ENCODE measurements at places on chromosomes 13 and 19.
A peak's percentile ranks its signal among the peaks of the same experiment; 100 is the strongest.

DNA sequence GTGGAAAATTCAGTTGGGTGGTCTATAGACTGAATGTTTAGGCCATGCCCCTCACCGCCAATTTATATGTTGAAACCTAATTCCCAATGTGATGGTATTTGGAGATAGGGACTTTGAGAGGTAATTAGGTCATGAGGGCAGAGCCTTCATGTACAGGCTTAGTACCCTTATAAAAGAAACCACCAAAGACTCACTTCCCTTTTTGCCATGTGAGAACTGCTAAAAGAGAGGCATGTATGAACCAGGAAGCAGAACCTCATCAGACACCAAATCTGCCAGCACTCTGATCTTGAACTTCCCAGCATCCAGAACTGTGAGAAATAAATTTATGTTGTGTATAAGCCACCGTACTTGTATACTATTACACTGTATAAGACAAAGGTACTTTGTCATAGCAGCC, 40.6 kb downstream of the UQCRFS1 start:
- no peak for DNase-seq

GRCh38 chr13:80979035-80979641, 638.2 kb upstream of the SPRY2 start:
- no peak for DNase-seq

DNA sequence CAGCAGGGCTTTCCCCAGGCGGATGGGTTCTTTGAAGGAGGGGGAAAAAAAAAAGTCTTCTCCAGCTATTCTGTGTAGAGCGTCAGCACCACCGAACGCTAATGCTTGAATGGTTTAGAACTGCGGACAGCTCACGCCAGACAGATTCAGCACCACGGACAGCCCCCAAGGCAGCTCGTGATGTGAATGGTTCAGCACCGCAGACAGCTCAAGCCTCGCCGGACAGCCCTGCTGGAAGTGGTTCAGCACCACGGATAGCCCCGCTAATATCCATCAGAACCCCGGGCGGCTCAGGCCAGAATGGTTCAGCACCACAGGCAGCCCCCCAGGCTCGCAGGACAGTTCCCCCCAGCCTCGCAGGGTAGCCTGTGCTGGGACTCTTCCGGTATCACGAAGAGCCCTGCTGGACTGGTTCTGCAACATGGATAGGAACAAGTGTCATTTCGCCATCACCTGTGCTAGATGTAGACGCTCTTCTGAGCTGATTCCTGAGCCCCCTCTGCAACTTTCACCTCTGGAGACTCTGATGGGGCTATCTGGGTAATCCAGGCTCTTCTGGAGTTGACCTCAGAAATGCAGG, 4.9 kb upstream of the SMIM17 start:
- no peak for DNase-seq

DNA sequence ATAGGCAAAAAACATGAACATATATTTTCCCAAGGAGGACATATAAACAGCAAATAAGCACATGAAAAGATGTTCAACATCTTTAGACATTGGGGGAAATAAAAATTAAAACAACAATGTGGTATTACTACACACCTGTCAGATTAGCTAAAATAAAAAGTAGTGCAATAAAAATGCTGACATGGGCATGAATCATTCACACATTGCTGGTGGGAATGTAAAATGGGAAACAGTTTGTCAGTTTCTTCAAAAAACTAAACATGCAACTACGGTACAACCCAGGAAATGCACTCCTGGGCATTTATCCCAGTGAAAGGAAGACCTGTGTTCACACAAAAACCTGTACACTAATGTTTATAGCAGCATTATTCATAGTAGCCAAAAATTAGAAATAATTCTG, 5.3 kb upstream of the SUCLA2 start:
- no peak for DNase-seq

DNA sequence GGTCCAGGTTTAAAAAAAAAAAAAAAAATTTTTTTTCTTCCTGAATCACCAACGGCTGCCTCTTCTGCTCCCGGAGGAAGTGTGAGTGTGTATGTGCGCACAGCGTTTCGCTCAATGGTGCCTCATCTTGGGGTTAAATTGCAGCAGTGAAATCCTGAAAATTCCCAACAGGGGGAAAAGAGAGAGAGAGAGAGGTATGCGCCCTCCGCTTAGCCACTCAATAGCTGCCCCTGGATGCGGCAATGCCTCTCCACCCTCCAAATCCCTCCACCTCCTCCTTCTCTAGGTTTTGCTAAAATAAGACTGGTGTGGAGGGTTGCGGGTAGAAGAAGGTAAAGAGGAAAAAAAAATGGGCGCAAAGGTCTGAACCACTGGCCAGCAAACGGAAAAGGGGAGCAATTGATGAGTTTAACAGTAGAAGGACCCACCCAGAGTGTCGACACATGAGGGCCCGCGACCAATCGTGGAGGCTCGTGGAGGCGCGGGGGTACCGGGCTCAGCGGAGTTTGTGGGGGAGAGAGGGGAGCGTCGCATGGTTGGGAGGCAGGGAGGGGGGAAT, 853 bp upstream of the CACNA1A start:
- DNase-seq = no peak

DNA sequence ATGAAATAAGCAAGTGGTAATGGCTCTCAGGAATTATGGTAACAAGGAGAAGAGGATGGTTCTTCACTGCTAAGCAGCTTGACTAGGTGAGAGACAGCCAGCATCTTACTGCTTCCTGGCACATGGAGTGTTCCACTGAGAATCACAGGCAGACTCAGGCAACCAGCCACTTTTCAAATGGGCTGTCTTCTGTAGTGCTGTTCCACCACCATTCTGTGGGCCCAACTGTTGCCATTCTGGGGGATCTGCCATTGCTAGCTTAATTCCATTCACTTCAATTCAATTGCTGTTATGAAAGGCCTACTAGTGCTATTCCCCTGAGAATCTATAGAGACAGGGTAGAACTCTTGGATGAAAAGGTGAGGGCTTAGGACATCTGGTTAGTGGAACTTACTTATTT, 341.9 kb downstream of the KCNRG start:
- DNase-seq = no peak

GRCh38 chr13:49499889-49500660, 4.3 kb downstream of the PHF11 start:
- DNase-seq = no peak

DNA sequence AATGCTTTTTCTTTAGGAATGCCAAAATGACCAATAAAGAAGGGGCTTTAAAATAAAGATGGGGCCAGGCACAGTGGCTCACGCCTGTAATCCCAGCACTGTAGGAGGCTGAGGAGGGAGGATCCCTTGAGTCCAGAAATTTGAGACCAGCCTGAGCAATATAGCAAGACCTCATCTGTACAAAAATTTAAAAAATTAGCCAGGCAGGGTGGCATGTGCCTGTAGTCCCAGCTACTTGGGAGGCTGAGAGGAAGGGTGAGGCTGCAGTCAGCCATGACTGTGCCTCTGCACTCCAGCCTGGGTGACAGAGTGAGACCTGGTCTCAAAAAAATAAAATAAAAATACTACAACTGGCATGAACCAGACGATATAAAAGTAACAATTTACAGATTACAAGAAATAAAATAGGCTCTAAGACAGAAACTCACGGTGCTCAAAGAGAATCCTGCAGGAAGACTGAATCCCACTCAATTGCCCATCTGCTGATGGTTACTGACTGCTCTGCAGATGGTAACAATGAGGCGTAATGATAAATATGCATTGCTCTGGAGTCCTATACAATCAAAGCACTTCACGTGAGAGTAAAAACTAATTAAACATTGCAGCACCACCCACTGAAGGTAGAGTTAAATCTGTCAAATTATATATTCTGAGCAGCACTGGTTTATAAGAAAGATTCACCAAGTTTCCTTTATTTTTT, 93.2 kb downstream of the LHFPL6 start:
- no peak for DNase-seq

GRCh38 chr13:20497006-20497775, 28.5 kb downstream of the CRYL1 start:
- no peak for DNase-seq

DNA sequence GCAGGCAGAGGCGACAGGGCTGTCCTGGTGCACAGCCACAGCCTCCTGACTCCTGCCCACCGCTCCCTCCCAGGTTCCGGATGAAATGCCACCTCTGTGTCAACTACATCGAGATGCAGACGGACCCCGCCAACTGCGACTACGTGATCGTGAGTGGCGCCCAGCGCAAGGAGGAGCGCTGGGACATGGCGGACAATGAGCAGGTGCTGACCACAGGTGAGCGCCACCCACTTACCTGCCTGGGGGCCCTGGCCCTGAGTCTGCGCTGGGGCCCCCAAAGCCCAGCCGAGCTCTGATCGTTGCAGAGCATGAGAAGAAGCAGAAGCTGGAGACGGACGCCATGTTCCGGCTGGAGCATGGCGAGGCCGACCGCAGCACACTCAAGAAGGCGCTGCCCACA, 5.5 kb upstream of the MRI1 start:
- no peak for DNase-seq

- DNase-seq = no peak
These were observed 12.6 kb downstream of the PCDH17 start for GRCh38 chr13:57644106-57644505.

- DNase-seq = peak; percentile 98
These were observed at the start of gene NUCB1 for GRCh38 chr19:48899781-48900476. Gene NUCB1 (plus strand): TSS chr19:48900312. CDS start chr19:48900797, 485 bp downstream.

GRCh38 chr13:79405501-79405830, 589 bp downstream of the RBM26 start:
- no peak for DNase-seq

DNA sequence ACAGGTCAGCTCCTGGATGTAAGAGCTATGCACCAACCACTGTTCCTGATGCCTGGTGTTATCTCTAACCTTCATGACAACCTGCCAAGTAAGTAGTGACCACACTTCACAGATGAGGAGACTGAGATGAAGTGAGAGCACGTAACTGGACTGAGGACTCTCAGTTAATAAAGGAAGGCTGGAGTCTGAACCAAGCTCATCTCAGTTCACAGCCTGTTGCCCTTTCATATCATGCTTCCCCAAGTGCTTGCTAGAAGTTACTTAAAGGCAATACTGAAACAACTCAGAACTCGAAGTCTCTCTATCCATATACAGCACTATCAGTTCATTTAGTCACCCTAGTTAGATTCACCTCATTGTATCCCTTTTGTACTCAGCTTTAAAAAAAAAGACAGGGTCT, 119.7 kb downstream of the ABCC4 start:
- no peak for DNase-seq

- no peak for DNase-seq
These were observed 353.6 kb downstream of the FGF9 start for GRCh38 chr13:22024381-22024994.

DNA sequence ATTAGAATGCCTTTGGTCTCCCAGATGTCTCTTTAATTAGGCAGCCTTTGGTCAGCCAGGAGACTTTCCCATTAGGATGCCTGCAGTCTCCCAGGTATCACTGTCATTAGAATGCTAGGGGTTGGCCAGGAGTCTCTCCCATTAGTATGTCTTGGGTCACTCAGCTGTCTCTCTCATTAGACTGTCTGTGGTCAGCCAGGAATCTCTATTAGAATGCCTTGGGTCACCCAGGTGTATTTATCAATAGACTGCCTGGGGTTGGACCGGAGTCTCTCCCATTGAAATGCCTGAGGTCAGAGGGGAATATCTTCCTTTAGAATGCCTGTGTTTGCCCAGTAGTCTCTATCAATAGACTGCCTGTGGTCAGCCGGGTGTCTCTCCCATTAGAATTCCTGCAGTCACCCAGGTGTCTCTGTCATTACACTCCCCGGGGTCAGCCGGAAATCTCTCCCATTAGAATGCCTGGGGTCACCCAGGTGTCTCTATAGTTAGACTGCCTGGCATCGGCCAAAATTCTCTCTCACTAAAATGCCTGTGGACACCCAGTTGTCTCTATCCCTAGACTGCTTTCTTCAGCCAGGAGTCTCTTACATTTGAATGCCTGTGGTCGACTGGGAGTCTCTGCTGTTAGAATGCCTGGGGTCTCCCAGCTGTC, 1460.3 kb downstream of the UQCRFS1 start:
- DNase-seq = no peak

- no peak for DNase-seq
These were observed 33.9 kb upstream of the SLC7A10 start for GRCh38 chr19:33259539-33259938.

GRCh38 chr13:108033800-108034707, 181.3 kb downstream of the LIG4 start:
- DNase-seq = no peak

DNA sequence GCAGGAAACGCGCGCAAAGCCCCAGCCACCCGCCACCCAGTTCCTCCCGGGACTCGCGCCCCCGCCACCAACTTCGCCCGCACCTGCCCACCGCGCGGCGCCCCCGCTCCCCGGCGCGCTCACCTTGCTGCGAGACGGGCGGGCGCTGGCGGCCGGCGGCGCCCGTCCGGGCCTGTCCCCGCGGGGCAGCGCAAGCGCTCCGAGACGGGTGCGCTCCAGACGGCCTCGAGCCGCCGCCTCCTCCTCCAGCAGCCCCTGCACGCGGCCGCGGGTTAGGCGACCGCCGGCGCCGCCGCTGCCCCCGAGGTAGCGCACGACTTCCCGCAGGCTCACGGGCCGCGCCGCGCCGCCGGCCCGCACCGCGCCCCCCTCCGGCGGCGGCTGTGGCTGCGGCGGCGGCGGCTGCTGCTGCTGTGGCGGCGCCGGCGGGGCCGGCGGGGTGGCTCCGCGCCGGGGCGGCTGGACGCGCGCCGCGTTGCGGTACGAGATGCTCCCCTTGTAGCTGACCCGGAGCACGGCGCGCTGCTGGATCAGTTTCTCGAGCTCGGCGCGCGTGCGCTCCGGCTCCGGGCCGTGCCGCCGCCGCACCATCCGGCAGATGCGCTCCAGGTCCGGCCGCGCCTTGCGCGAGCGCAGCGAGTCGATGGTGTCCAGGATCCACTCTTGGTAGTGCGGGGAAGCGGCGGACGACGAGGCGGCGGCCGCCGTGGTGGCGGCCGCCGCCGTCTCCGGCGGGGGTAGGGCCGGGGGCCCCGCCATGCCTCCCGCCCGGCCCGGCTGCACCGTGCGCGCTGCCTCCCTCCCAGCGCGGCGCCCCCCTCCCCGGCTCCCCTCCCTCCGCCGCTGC, 666 bp downstream of the SAMD1 start:
- no peak for DNase-seq

DNA sequence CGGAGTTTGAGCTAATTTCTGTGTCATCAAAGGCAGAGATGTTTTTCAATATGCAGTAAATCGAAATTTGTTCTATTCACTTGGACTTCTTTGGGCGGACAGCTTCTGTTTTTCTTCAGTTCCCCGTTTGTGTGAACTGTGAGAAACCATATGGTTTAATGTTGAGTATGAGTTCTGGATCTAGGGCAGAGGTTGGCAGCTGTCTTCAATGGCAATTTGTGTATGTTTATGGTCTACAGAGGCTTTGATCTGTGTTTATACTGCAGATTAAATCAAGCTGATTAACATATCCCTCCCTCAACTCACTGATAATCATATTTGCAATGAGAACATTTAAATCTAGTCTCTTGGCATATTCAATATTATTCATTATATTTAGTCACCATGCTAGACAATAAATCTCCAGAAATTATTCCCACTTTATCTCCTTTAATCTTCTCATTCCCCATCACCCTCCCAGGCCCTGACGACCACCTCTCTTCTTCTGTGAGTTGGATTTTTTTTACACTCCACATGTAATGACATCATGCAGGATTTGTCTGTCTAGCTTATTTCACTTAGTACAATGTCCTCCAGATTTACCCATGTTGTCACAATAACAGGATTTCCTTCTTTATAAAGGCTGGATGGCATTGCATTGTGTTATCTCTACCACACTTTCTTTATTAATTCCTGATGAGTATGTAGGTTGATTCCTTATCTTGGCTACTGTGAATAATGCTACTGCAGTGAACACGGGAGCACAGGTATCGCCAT, 9.0 kb downstream of the ZNF331 start:
- DNase-seq = no peak

GRCh38 chr13:99308471-99309087, 1.4 kb upstream of the GPR183 start:
- no peak for DNase-seq

Measured in stimulated activated CD8-positive, alpha-beta memory T cell treated with anti-CD3 and anti-CD28 coated beads, Interleukin-7, amount 100 ng/mL, for 1 hour (primary cell).